Activated naive CD8-positive, alpha-beta T cell treated with anti-CD3 and anti-CD28 coated beads, Interleukin-2, amount 10 ng/mL, durations not matched to agents 7 days and 5 days (primary cell): ENCODE measurements at places on chromosomes 12 and 14. TPM values are rescaled to one million over a fixed set of nuclear protein-coding genes. Genes with fewer than 3 reads are reported as not detected.
A peak's percentile ranks its signal among the peaks of the same experiment; 100 is the strongest.

GRCh38 chr12:82412246-82412645, 53.9 kb downstream of the METTL25 start:
- no peak overlapping the region for H3K4me3 ChIP-seq
- peaks cover 2% of the 10 kb centered on the region for H3K36me3 ChIP-seq
- H3K4me1 ChIP-seq = no peaks in the 10 kb centered on the region

- H3K27ac ChIP-seq = peak overlapping the region; percentile 90
- peaks cover 1% of the 10 kb centered on the region for H3K36me3 ChIP-seq
- no peaks in the 10 kb centered on the region for H3K27me3 ChIP-seq
- H3K4me1 ChIP-seq = peaks cover 33% of the 10 kb centered on the region
- DNase-seq = peak; percentile 30
- H3K4me3 ChIP-seq = peak overlapping the region; percentile 64
Observed at GRCh38 chr14:105862581-105863239, 336.3 kb downstream of the TMEM121 start.

DNA sequence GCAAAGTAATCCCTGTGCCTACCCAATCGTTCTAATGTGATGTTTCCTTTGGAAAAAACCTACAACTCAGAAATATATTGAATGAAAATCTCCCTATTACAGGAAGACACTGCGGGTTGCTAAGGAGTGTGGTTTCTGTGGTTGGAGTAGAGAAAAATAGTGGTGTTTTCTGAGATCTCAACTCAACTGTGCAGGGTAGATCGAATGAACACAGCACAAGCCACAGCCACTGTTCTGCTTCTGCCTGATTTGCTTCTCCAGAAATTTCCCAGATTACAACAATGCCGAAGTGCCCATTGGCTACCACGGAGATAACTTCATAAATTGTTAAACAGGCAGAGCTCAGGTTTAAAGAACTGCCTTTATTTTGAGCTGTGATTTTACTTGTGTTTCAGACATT, 480.4 kb downstream of the DIO2 start:
- H3K36me3 ChIP-seq = no peaks in the 10 kb centered on the region
- H3K27me3 ChIP-seq = no peaks in the 10 kb centered on the region
- DNase-seq = no peak
- peaks cover 1% of the 10 kb centered on the region for H3K4me1 ChIP-seq
- H3K27ac ChIP-seq = no peak overlapping the region
- no peak overlapping the region for H3K4me3 ChIP-seq

GRCh38 chr12:101940400-101940950, 63.1 kb downstream of the DRAM1 start:
- H3K27ac ChIP-seq = no peak overlapping the region
- H3K4me3 ChIP-seq = no peak overlapping the region
- peaks cover 2% of the 10 kb centered on the region for H3K4me1 ChIP-seq

GRCh38 chr14:33846100-33846824, 104.6 kb downstream of the EGLN3 start:
- no peaks in the 10 kb centered on the region for H3K4me1 ChIP-seq
- H3K4me3 ChIP-seq = no peak overlapping the region
- no peak for DNase-seq
- H3K27ac ChIP-seq = no peak overlapping the region
- peaks cover 9% of the 10 kb centered on the region for H3K27me3 ChIP-seq
- H3K36me3 ChIP-seq = no peaks in the 10 kb centered on the region

- H3K27me3 ChIP-seq = peaks cover 14% of the 10 kb centered on the region
- no peak overlapping the region for H3K4me3 ChIP-seq
- H3K4me1 ChIP-seq = no peaks in the 10 kb centered on the region
Observed at GRCh38 chr12:127459687-127460086, 807.3 kb upstream of the TMEM132C start.

LACRT gene
- not detected for total RNA-seq

PRIM1 gene
- total RNA-seq = 52.5 TPM

KIF26A gene
- 0.26 TPM for total RNA-seq

SYNDIG1L gene
- not detected for total RNA-seq
